ENCODE measurements at places on chromosomes 5 and 9.
A peak's percentile ranks its signal among the peaks of the same experiment; 100 is the strongest.

- no peak for DNase-seq
These were observed 81.2 kb downstream of the MRPS27 start for GRCh38 chr5:72238712-72239445.

DNA sequence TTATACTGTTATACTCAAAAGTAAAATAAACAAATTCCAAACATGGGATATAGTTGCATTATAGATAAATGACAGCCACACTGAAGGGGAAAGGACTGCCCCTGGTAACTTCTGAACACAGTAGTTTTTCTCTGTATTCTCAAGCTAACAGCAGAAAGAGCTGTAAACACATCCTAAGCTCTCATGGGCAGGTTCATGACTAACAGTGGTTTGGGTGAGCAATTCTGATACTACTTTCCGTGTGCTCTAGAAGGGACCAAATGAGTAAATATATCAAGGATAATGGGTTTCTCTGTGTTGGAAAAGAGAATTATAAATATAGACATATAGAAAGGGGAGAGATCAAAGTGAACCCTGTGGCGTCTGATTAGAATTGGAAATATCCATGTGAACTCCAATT, 2.2 kb upstream of the LCN6 start:
- DNase-seq: no peak

DNA sequence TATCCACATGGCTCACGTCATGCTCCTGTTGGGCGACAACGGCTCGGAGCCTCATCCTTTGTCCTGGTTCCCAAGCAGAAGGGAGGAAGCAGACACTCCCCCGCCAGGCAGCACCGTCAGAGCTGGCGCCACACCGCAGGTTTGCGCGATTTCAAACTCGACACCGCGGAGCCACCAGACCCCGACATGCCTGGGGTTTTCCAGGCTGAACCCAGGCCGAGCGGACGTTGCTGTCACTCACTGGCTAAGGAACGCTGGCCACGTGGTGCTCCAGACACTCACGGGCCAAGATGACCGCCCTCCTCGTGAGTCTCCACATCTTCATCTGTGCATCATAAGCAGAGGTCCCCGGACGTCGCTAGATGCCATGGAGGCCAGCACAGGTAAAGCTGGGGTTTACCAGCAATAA, 9.0 kb downstream of the TERT start:
- no peak for DNase-seq

- no peak for DNase-seq
These were observed 117.2 kb downstream of the SPATA31D1 start for GRCh38 chr9:82105729-82106128.

GRCh38 chr5:132130918-132131715, 57.5 kb downstream of the CSF2 start:
- no peak for DNase-seq

DNA sequence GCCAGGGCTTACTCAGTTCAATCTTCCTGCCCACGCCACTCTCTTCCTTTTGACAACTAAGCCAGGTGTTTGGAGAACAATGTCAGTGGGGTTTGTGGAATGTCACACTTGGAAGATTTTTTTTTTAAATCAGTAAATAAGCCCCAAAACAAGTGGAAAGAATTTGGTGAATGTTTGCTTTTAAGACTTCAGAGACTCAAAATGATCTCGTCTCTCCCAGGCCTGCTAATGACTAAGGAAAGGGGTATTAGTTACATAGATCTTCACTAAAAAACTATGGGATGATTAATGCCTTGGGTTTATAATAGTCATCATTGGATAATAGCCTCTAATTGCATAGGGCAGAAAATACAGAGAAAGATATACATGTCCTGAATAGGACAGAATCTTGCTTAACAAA, 166.4 kb downstream of the DMRT2 start:
- peak; percentile 52 for DNase-seq

- DNase-seq: no peak
These were observed 80.1 kb upstream of the IRX4 start for GRCh38 chr5:1962619-1963355.

- DNase-seq: no peak
These were observed 45.5 kb upstream of the GPBP1 start for GRCh38 chr5:57128325-57128724.

DNA sequence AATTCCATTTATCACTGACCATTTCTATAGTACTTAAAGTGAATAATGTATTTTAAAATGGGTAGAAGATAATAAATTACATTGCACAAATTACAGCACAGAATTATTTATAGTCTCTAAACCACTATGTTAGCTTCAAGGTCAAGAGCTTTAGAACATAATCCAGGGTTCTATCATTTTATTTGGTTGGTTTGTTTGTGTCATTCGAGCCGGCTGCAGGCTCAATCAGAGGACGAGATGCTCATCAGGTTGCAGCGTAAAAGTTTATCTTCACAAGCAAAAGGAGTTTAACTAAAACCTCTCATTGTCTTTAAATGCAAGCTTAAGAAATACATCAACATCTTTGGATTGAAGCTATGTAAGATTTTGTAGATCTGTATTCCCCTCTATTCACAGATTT, 523.8 kb downstream of the EFNA5 start:
- no peak for DNase-seq

GRCh38 chr5:2861605-2862004, 110.1 kb upstream of the IRX2 start:
- DNase-seq: no peak

- DNase-seq: no peak
These were observed 122.6 kb upstream of the IRX2 start for GRCh38 chr5:2874099-2874498.

DNA sequence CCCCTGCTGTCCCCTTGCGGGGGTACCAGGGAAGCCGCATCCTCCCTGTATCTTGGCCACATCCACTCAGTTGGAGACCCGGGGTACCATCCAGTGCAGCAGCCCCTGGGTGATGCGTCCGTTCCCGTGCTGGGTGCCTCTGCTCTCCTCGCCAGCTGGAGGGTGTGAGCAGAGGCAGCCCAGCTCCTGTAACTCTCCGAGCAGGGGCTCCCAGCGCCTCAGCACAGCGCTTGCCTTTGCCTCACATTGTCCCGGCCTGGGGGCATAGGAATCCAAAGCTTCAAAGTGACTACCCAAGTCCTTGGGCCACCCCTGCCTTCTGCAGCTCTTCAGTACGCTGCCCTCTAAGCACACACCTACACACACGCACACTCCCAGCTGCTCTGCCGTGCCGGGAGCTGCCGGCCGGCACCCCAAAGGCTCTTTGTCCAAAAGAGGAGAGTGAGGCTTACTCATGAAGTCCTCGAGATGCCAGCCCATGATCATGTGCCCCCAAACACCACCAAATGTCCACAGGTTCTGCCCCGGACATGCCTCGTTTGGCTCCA, 733 bp downstream of the ANGPTL2 start:
- peak; percentile 26 for DNase-seq

DNA sequence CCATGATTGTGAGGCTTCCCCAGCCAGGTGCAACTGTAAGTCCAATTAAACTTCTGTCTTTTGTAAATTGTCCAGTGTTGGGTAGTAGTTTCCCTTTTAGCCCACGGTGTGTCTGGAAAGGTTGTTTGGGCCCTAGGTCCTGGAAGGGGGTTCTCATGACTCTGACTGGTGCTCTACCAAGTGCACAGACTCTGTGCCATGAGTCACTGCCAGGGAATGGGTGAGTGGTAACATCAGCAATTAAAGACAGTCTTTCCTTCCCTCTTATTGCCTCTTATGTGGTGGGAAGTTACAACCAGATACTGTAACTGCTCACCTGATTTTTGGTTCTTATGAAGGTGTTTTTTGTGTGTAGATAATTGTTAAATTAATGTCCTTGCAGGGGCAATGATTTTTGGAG, 141.2 kb downstream of the PRDM9 start:
- DNase-seq: no peak

- no peak for DNase-seq
These were observed 28.0 kb downstream of the NCS1 start for GRCh38 chr9:130200038-130200849.

DNA sequence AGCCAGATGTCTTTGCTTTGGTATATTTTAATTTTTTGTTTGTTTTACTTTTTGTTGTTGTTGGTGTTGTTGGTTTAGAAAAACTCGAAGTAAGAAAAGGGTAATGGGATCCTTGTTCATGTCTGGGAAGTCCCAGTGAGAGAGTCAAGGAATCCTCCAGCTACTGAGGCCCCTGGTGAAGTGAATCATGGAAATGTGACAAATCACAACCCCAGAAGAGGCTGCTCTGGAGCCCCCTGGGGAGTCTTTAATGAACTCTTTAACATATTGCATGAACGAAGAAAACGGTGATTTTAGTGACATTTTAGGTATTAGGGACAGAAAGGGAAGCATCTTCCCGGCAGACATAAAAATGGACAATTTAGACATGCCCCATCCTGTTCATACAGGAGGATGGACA, 41.3 kb downstream of the TMEM174 start:
- no peak for DNase-seq

- no peak for DNase-seq
These were observed 831.8 kb downstream of the TAF11L14 start for GRCh38 chr5:18465833-18466681.

- no peak for DNase-seq
These were observed 43.3 kb downstream of the GOLPH3 start for GRCh38 chr5:32130865-32131264.

GRCh38 chr9:25677301-25678146, 720 bp downstream of the TUSC1 start:
- DNase-seq: peak; percentile 63

DNA sequence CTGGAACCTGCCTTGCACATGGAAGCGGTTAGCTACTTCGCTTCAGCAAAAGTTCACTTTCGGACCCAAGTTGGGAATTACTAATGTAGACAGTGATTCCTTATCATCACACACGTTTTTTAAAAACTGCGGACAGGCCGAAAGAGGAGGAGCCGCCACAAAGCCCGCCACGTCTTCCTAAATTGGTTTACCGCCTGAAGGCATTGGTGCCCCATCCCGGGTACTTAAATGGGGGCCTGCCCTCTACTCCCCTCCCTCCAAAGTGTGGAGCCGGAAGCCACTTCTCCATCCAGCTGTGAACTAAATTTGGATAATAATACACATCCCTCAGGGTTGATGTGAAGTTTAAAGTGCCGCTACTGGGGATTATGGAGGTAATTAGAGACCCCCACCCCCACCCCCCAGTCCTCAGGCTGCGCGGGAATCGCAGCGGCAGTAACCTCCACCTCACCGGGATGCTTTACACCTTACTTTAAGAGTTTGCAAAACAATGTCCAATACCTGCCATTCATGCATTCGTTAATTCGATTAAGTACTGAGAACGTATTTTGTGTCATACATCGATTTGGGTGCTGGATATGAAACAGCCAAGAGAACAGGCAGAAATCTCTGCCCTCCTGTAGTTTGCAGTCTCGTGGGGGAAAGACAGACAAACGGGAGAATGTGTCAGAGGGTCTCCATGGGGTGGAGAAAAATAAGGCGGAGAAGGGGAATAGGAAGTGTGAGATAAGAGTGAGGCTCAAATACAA, 937 bp upstream of the MACROH2A1 start:
- peak; percentile 35 for DNase-seq

DNA sequence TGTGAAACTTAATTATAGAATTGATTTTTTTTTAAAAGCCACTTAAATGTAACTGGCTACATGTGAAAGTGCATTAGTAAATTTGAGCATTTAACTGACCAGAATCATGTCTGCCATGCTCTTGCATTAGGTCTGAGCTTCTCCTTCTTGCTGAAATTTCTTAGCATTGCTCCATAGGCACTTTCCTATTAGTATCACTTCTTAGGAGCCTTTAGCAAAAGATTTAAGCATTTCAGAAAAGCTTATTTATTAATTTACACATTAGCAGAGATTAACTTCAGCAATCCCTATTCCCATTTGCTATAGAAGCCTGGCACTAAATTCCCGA, 211.0 kb downstream of the SNX18 start:
- no peak for DNase-seq

GRCh38 chr5:131786036-131786435, 10.8 kb downstream of the FNIP1 start:
- no peak for DNase-seq

- no peak for DNase-seq
These were observed 116.1 kb upstream of the IRX4 start for GRCh38 chr5:1998716-1999317.

GRCh38 chr9:120331913-120332312, 248.1 kb downstream of the CDK5RAP2 start:
- DNase-seq: no peak

DNA sequence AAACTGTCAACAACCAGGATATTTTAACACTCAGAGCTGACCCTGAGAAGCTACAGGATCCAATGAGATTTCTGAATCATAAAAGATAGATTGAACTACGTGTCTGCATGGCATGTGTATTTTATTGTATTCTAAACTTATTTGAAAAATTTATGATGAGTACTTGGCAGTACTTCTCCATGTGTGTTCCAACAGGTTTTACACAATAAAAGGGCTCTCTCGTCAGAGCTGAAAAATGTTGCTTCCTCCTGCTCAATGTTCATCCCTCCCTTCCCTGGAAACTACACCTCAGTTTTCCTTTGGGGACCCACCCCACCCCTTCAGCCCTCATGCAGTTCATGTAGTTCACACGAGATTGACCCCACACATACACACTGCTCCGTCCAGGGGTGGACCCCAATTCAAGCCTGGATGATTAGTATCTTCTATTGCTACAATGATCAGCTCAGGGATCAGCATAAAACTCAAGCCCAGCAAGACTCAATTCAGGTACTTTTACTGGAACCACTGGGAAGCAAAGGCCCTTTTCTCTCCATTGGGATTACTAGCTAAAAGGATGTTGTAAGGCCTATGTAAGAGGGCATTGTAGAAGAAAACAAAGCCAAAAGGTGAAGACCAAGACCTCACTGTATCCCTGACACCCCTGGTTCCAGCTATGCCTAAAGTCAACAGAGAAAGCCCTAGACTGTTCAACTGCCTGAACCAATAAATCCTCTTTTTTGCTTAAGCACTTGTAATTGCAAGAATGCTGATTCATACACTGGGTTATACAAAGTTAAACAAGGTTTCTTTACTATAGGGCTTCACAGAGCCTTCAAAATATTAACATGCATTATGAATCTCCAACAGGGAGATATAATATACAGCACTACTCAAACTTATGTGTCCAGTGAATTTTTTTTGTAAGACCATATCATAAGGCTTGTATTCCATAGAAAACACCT, 112.6 kb downstream of the SAXO1 start:
- DNase-seq: no peak

- DNase-seq: no peak
These were observed 14.3 kb downstream of the ACSL6 start for GRCh38 chr5:131997026-131997726.

DNA sequence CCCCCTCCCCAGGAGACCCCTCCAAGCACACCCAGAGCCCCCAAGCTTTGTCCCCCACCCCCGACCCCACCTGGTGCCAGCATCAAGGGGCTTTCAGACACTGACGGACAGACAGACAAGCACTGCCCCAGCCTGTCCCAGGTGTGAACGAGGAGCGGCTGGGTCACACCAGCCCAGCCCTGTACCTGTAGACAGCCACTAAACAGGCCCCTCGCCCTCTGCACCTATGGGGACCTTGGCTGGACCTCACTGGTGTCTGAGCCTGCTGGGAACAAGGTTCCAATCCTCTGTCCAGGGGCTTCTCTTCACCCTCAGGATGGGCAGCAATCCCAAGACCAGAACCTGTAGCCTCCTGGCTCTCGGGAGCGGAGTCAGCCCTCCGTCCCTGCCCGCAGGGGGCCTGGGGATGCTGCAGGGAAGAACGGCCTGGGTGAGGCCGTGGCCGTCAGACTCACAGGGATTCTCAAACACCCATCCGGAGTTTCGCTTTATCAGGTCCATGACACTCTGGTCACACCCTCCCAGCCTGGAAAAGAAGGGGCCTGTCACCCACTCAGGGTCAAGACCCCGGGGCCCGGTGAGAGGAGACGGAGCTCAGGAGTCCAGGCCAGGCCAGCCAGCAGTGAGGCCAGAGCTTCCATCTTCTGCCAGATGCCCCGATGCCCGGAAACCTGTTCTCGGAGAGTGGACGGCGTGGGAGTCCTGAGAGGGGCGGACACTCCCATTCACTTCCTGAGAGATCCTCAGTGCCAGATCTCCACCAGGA, 2.8 kb downstream of the LCN6 start:
- DNase-seq: no peak

GRCh38 chr5:78611126-78611605, 37.4 kb downstream of the LHFPL2 start:
- peak; percentile 37 for DNase-seq

All from foreskin fibroblast (primary cell).